Urinary bladder (tissue), 4 donors: ENCODE measurements at places on chromosomes 7 and 10.

DNA sequence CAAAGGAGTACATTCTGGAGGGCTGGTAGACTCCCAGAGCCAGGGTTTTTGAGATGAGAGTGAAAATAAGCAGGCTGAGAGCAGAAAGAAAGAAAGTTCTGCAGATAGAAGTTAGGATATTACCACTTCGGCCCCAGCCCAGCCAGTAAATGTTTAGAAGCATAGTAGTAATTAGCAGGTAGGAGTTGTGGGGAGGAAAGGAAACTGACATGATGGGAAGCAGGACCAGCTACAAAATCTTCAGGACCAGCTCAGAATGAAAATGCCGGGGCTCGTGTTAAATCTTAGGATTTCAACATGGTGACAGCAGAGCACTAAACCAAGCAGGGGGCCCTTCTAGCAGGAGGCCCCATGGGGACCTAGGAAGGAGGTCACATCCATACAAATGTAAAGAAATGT lies 28.7 kb downstream of the PRSS2 start:
- no peak for DNase-seq

DNA sequence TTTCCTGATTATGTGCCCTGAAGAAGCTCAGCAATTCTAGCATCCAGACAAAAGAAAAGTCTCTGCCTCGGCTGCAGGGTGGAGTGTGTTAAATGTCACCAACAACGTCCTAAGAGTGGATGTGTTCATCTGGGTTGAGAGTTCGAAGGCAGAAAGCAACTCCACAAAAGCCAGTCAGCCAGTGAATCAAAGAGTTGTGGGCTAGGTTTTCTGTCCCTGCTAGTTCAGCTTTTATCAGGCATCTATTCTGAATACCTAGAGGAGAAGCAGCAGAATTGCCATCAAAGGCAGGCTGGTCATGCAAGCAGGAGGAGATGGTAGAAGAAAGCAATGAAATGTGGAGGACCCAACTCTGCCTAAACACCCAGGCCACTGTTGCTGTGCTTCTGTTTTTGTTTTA lies 205.2 kb downstream of the KLF6 start:
- DNase-seq = no peak

- no peak for DNase-seq
Measured at GRCh38 chr7:112791465-112792168, 1.4 kb upstream of the TMEM168 start.

GRCh38 chr7:136528329-136528728 lies 340.1 kb upstream of the CHRM2 start:
- DNase-seq = no peak

- no peak for DNase-seq
Measured at GRCh38 chr7:68688416-68689086, 909.7 kb upstream of the AUTS2 start.

DNA sequence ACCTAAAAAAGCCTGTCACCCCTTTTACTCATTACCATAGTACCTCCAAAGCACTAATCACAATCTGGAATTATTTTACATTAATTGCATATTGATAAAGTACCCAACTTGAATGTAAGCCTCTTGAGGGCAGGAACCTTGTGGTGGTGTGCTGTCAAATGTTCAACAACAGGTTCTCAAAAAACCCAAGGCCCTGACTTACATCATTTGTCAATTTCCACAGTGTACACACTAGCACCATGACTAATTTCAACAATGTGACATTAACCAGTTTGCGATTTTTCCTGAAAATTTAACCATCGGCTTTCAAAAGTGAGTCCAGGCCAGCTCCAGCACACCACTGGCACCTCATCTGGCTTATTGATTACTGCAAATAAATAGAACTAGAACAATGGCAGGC lies 87.5 kb downstream of the SVOPL start:
- DNase-seq = no peak

GRCh38 chr7:37541810-37542443 lies 93.3 kb upstream of the ELMO1 start:
- no peak for DNase-seq

GRCh38 chr10:93225938-93226337 lies 152.2 kb downstream of the CYP26A1 start:
- no peak for DNase-seq

GRCh38 chr7:73613954-73614735 lies 10.2 kb downstream of the MLXIPL start:
- no peak for DNase-seq

DNA sequence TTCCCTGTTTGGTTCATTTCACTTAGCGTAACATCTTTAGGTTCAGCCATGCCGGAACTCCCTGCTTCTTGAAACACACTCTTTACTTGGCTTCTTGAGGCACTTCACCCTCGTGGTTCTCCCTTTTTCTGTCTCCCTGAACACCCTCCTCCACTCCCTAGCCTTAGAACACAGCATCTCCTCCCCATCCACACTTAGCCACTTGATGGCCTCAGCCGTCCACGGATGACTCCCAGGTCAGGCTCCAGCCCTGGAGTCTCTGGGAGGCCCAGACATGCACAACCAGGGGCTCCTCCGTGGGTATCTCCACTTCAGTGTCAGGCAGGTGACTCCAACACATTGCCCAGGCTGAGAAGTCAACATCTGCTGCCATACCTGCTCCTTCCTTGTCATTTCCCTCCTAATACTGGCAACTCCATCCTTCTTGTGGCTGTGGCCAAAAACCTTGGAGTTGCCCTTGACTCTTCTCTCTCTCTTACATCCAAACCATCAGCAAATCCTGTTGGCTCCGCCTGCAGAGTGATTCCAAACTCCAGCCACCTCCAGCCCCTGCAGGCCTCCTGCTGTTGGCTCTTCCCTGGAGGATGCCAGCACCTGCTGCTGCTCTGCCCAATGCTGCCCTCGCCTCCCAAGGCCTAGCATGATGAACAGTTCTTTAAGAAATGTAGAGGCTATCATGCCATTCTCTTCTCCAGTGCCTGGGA lies 8.4 kb upstream of the INMT start:
- no peak for DNase-seq

DNA sequence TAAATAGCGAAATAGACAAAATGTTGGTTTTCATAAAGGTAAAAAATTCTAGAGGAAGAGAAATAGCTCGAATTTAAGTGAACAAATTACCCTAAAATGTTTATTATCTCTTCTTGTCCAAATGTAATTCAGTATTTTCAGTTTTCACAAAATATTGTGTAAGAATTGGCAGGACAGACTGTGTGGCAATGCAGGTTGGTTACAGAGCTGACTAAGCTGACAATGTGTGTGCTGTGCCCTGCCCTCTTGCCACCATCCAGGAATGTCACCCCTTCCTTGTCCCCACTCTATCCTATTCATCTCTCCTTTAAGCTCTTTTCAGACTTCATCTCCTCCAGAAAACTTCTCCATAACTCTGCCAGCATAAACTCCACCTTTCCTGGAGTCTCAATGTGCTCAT lies 46.1 kb downstream of the COL28A1 start:
- no peak for DNase-seq

DNA sequence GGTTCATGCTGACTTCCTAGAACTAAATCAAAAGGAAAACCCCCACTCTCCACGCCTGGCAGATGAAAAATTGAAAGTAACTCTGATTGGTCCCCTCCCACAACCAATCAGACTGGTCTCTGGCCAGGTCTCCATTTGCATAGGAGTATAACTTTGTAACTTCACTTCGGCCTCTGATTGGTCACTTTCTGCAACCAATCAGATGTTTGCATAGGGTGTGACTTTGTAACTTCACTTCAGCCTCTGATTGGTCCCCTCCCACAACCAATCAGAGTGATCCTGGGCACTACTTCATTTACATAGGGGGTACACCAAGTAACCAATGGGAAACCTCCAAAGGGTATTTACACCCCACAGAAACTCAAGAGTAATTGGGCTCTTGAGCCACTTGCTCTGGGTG lies 306.6 kb upstream of the PFKP start:
- DNase-seq = no peak

DNA sequence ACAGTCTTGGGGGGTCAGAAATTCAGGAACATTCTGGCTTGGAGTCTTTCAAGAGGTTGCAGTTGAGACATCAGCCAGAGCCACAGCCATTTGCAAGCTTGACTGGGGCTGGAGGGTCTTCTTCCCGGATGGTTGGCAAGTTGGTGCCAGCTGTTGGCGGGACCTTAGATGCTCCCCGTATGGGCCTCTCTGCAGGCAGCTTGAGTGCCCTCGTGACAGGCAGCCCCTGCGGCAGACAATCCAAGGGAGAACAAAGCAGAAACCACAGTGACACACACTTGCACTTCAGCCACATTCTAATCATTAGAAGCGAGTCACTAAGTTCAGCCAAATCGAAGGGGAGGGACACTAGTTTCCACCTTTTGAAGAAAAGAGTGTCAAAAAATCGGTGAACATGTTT lies 59.4 kb upstream of the MXI1 start:
- no peak for DNase-seq

GRCh38 chr10:93186653-93187052 lies 113.0 kb downstream of the CYP26A1 start:
- DNase-seq = no peak

DNA sequence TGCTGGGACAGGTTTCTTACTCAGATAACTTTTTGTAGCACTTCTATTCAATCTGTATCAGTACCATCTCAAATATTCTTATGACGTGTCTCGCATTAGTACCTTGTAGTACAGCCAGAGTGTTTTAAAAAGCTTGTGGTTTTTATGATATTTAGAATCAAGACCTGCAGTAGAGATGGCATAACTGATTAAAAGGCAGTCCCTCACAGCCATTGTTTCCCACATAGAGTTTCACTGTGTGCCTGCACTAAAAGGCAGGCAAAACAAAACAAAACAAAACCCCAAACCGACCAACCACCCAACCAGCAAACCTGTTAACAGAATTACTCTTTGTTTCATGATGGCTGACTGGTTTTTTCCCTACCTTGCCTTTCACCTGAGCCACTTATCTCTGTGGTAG lies 221.3 kb upstream of the DGKB start:
- DNase-seq = no peak

DNA sequence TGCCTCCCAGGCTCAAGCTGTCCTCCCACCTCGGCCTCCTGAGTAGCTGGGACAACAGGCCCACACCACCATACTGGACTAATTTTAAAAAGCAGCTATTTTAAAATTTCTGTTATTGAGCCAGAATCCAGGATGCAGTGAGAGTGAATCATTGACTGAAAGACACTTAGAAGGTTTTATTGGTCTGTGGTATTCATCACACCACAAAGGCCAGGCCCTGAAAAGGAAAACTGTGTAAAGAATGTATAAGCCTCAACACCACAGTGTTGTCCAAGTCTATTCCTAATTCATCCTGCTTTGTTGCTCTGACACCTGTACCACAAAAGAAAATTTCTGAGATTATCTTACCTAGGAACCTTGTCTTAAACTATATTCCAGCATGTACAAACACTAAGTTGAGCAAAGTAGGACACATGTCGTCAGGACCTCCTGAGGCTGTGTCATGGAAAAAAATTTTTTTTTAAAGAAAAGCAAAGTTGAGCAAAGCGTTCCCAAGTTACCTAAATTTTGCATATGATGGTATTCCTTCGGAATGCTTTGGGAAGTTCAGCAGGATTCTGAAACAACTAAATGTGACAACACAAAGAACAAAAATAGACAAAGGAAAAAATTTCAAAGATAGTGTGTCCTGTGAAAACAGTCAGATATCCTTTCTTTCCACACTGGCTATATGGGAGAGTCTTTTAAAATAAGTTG lies 129.6 kb upstream of the MKLN1 start:
- no peak for DNase-seq

DNA sequence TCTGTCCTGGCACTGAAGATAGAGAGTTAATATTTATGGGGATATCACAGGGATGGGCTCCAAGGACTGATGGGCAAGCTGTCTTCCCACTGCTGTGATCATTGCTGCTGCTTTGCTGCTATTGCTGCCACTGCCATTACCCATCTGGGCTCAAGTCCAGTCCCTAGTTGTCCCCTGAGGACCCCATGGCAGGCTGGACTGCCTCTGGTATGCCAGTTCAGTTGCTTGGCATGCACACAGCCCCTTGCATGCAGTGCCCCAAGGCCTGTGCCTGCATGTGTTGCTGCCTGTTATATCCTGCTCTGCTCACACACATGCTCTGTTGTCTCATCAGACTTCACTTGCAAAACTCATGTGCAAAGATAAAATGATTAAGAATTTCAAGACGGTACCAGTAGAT lies 109.5 kb downstream of the ADRA2A start:
- no peak for DNase-seq
